ENCODE measurements at places on chromosomes 5 and 9.

GRCh38 chr5:5422819-5423515 is 490 bp downstream of the ICE1 start:
- DNase-seq: no peak

DNA sequence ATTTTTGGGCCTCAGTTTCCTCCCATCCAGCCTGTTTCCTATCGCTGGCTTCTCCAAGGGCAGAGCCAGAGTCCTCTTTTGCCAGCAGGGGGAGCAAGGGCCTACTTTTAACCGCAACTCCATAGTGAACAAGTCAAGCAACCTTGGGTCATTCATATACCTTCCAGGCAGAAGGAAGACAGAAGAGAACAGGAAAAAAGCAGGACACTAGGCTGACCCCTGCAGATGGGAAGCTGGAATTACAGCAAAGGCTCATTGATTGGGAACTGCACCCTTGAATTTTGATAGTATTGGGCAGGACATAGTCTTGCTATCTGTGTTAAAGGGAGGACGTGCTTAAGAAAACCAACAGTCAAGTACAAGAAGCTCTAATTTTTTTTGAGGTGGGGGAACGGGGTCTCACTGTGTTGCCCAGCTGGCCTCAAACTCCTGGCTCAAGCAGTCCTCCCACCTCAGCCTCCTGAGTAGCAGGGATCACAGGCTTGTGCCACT is 30.1 kb downstream of the QRFP start:
- DNase-seq: no peak

GRCh38 chr9:2019723-2020122 is 4.6 kb downstream of the SMARCA2 start:
- no peak for DNase-seq

DNA sequence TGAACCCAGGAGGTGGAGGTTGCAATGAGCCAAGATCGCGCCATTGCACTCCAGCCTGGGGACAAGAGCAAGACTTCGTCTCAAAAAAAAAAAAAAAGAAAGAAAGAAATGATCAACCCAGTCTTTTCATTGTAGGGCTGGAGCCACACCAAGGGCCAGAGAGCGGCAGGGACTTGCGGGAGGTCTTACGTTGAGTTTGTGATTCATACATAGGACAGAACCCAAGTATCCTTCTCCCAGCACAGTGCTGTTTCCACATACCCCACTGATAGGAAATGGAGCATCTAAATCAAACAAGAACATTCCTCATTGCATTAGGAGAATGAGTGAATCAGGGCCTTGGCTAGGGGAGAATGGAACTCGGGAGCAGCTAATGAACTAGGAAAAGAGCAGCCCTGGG is 3.5 kb upstream of the TNIP1 start:
- DNase-seq: no peak

- DNase-seq: no peak
Observed at GRCh38 chr5:150058480-150059126, 27.8 kb downstream of the CSF1R start.

GRCh38 chr5:82276800-82277612 is 1.1 kb downstream of the RPS23 start:
- DNase-seq: no peak

- DNase-seq: no peak
Observed at GRCh38 chr5:56684159-56684558, 131.2 kb upstream of the MAP3K1 start.

DNA sequence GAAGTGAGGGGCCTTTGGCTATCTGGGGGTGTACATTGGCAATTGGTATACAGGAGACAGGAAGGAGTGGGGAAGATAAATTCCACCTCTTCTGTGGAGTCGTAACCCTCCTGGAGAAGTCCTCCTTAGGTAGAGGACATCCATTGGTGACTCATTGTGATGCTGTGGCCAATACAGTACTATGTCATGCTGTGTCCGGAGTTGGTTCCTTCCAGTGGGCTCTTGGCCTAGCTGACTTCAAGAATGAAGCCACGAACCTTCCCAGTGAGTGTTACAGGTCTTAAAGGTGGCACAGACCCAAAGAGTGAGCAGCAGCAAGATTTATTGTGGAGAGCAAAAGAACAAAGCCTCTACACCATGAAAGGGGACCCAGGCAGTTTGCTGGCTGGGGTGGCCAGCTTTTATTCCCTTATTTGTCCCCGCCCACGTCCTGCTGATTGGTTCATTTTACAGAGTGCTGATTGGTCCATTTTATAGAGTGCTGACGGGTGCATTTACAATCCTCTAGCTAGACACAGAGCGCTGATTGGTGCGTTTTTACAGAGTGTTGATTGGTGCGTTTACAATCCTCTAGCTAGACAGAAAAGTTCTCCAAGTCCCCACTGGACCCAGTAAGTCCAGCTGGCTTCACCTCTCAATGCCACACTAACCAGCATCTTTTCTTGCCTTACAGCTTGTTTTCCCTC is 37.3 kb upstream of the FBP1 start:
- no peak for DNase-seq

- no peak for DNase-seq
Observed at GRCh38 chr9:69771775-69772418, 12.1 kb upstream of the PTAR1 start.
